ENCODE measurements at places on chromosomes 2 and 18.
A peak's percentile ranks its signal among the peaks of the same experiment; 100 is the strongest.

GRCh38 chr2:189874586-189875320 lies 90.5 kb downstream of the PMS1 start:
- no peak for DNase-seq

- DNase-seq: no peak
These were observed 239.9 kb upstream of the ID2 start for GRCh38 chr2:8441986-8442385.

DNA sequence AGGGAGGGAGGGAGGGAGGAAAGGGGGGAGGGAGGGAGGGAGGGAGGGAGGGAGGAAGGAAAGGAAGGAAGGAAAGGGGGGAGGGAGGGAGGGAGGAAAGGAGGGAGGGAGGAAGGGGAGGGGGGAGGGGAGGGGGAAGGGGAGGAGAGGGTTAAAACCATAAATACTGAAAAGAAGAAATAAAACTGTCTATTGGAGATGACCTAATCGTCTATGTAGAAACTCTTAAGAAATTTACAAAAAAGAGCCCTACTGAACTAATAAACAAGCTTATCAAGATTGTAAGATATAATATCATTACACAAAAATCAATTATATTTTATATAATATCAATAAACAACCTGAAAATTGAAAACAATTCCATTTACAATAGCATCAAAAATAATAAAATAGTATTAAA lies 32.3 kb upstream of the CTDP1 start:
- no peak for DNase-seq

DNA sequence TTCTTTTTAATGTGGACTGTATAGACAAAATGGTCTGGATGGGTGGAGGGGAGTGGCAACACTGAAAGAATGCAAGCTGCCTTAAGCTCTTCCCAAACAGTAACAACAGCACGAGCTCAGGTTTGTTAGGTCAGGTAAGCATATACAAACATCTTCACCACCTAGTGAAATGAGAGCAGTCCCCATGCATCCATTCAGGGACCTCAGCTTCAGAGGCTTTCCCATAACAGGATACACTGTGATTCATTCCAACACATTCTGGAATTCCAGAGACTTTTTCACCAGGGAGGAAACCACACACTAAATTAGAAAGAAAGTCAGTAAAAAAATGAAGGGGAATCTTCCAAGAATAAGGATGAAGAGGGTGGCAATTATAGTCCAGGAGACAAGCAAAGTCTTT lies 50.4 kb upstream of the BZW1 start:
- DNase-seq: no peak

- DNase-seq: no peak
These were observed 53.4 kb downstream of the SPIRE1 start for GRCh38 chr18:12604445-12605007.

DNA sequence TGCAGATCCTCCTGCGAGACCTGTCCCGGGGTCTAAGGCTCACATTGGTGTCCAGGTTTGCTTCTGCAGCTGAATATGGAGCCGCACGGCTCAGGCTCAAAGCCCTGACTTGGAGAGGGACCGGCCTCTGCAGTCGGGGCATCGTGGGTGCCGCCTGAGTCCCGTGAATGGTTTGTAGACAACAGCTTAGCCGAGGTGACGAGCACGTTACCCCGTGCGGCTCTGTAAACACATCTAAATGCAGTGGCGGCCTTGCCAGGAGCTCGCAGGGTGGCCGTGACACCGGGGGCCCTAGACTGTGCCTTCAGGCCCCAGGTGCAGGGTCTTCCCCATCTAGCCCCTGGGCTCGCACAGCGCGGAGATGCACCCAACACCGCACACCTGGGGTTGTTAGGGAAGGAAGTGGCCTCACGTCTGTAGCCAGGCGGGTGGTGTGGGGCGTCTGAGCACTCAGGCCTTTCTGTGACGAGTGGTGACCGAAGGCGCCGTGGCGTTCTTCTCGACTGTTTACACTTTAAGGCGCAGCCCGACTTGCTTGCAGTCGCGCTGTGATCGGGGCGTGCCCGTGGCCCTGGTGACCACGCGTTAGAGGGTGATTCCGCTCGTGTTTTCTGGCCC lies 91.6 kb downstream of the NFATC1 start:
- no peak for DNase-seq

DNA sequence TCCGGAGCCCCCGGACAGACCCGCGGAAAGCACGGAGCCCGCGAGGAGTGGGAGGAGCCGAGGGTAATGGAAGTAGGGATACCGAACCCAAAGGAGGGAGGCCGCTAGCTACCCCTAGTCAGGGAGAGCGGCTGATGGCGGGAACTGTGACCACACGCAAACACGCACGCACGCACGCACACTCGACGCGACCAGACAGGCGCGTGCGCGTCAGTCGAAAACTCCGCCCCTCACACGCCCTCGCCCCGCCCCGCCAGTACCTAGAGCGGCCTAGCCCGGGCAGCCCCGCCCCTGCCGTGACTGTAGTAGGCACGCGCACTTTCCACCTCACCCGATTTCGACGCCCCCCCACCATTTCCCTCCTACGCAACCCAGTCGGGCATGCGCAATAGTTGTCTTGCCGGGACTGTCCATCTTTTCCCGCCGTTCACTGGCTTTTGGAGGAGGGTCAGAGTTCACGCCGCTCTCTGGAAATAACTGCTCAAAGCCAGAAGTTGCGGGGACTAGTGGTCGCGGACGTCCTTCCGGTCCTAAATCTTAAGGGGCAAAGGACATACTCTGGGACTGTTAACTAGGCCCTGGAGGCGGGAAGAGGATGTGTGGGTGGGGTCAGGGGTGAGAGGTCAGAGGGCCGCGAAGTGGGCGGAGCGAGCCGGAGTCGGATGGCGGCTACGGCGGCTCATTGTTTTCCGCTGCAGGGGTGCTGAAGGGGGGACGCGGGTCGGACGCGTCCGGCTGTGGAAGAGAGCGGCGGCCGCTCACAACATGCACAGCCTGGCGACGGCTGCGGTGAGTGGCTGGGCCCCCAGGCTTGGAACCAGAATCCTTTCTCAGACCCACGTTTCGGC lies at the start of the genes CNOT9 and USP37:
Gene CNOT9 (plus strand): TSS at position 650 of the 848 bp plus-strand sequence. CDS start 116 bp downstream, at position 766.
Gene USP37 (minus strand): TSS at position 162 of the 848 bp plus-strand sequence. CDS start 9,698 bp downstream, outside the sequence.
- peak; percentile 96 for DNase-seq

DNA sequence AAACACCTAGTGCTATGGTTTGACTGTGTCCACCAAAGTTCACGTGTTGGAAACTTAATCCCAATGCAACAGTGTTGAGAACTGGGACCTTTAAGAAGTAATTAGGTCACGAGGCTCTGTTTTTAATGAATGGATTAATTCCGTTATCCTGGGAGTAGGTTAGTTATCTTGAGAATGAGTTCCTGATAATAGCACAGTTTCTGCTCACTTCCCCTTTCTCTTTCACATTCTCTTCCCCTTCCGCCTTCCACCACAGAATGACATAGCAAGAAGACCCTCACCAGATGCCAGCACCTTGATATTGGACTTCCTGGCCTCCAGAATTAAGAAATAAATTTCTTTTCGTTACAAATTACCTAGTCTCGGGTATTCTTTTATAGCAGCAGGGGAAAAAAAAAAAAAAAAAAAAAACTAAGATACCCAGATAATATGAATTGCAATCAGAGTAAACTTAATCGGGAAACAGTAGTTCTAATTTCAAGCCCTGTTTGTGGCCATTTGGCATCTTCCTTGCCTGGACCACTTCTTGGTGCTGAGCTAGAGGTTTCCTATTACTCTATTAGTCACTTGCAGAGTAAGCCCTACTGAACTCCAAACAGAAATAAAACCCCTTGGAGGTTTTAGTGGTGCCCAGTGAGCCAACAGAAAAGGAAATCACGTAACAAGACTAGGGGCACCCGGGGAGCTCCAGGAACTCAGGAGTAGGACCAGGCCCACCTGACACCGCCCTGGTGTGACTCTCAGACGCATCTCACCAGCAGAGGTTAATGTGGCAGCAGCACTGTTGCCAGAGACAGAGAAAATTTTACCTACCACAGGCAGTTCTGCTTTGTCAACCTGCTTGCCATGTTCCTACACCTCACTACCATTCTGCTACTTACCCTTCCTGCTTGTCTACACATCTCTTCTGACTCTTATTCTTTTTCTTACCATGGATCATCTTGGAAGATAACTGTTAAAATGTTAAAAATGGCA lies 147.6 kb upstream of the CAB39 start:
- DNase-seq: no peak

All from NCI-H526 treated with DMSO at 0.1 percent for 48 hours (cell line).